Stimulated activated CD4-positive, alpha-beta T cell treated with anti-CD3 and anti-CD28 coated beads, Interleukin-1b, Interleukin-23, amount 100 ng/mL, for 24 hours (primary cell): ENCODE measurements at places on chromosomes 6 and 20.

- DNase-seq: no peak
These were observed 10.5 kb downstream of the MANBAL start for GRCh38 chr20:37299718-37300528.

GRCh38 chr6:122276637-122277036 is 122.8 kb upstream of the HSF2 start:
- DNase-seq: no peak

DNA sequence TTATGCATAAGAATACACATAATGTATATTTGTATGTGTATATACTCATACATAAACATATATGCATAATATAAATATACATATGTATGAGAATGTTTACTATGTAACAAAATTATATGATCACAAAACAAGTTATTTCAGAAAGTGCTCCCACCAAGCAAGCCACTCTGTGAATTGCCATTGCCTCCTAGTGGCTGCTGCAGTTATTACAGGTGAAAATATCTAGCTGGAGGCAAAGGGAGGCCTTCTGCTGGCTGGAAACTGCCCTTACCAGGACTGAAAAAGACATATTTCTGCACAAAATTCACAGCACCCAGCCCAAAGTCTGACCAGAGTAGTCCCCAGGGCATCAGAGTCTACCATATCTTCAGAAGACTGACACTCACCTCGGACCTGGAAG is 14.4 kb upstream of the ADAM33 start:
- no peak for DNase-seq

DNA sequence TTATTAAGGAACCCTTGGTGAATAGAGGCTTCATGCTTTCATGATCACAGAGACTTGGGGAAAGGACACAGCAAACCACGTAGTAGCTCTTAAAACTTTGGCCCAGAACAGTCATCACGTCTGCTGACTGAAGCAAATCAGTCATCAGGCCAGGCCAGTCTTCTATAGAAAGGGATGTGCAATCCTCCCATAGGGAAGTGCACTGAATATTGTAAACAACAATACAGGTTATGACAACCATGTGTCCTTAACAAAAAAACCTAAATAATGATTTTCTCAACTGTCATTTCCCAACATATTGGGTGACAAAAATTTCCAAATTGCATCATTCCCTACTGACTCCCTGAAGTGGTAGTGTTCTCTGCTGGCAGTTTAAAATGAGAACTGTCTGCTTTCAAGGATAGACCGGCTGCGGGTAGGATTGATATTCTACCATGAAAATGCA is 388.2 kb upstream of the CITED2 start:
- no peak for DNase-seq

GRCh38 chr6:157106487-157106886 is 216.8 kb downstream of the TMEM242 start:
- DNase-seq: no peak

GRCh38 chr20:39112178-39112743 is 150.1 kb downstream of the DHX35 start:
- no peak for DNase-seq

DNA sequence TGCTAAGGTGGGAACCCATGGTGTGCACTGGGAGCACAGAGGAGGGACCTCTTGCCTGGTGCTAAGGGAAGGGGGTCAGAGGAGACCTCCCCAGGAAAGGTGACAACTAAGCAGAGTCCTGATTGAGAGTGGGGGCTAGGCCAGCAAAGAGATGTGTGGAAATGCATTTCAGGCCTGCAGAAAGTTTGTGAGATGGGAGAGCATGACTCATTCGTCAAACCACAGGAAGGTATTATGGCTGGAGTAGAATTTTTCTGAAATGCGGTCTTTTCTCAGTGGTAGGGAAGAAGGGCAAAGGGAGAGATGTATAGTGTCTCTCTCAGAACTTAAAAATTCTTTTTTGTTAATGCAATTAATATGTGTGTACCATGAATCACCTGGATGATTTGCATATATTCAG is 23.6 kb upstream of the EDN1 start:
- no peak for DNase-seq

- no peak for DNase-seq
These were observed 834.0 kb downstream of the MAFB start for GRCh38 chr20:39855056-39855455.

DNA sequence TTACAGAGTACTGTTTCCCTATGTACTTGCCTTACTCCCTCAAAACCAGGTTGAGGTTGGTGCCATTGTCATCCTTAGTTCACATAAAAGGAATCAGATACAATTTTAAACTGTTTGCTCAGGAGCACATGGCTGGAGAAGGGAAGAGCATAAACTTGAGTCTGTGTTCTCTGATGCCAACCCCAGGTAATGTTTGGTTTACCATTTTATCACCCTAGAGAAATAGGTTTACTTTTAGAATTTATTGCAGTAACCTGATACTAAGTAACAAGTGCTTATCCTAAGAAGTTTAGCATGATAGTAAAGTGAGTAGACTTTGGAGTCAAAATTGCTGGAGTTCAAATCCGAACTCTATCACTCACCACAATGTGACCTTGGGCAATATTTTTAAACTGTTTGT is 86.3 kb downstream of the RFPL4B start:
- DNase-seq: no peak

DNA sequence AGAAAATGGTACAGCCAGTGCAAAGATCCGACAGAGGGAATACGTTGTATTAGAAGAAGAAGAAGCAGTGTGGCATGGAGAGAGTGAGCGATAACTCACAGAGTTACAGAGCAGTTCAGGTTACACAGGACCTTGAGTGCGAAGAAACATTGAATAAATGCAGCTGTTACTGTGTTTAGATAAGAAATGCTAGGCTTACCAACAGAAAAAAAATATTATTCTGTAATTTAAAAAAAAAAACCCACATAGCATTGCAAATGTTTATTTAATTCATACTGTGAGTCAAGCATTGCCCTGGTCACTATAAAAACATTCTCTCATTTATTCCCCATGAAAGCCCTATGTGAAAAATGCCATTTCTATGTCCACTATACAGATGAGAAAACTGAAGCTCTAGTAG is 373.4 kb upstream of the EPHA7 start:
- DNase-seq: no peak

GRCh38 chr6:132797951-132798868 is at the start of gene SLC18B1:
SLC18B1 (minus strand) TSS chr6:132798637; CDS start chr6:132798456, 181 bp downstream.
- DNase-seq: no peak

DNA sequence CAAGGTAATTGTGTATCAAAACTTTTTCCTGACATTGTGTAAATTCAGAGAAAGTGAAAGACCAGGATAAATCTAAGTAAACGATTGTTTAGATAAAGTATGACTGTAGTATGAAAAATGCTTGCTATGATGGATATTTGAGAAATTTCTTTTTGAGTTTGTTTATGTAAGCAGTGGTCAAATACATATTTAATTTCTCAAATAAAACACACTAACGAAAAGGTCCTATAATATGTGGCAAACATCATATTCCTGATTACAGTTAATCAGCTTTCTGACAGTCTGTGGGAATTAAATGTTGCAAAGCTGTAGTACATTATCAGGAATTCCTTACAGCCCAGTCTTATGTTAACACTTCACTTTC is 636.9 kb downstream of the MMUT start:
- DNase-seq: no peak

DNA sequence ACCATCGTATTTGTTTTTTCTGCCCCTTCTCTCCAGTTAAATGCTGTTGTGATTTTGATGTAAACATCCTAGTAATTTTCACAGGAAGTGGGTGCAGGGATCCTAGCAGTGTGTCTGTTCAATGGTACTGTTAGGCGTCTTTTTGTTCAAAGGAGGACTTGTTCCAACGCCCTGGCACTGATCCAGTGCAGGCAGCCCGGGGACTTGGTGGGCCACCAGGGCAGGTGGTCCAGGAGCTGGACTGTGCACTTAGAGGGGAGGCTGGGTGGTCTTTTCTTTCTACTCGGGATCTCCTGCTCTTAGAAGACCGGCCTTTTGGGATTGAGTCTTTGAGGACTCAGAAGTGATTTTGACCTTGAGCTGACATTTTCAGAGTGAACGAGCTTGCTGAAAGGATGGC is 41.1 kb upstream of the NKX2-2 start:
- DNase-seq: no peak

DNA sequence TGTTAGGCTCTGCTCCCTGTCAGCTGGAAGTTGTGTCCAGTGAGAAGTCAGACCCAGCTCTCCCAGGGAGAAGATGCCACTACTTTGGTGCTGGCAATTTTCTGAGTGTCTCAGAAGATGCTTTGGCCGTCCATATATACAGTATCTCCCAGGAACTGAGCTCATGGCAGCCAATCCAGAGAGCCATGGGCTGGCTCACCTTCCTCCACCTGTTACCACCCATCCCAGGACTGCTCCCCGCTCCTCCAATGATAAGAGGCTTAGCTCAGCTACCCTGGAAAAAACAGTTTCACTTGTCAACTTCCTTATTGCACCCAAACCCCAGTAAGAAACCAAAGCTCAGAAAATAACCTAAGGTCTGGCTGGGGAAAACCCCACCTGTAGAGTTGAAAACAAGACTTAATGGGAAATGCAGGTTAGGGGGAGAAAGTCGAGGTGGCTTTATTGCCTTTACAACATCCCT is at the start of gene BNIP5:
TSS of gene BNIP5 (minus strand) at position 110 of the 463 bp plus-strand sequence. CDS start 6,198 bp downstream, outside the sequence.
- DNase-seq: no peak

- DNase-seq: no peak
These were observed 62.6 kb upstream of the PMEPA1 start for GRCh38 chr20:57772349-57772964.

- DNase-seq: no peak
These were observed 404.8 kb downstream of the CD109 start for GRCh38 chr6:74100719-74101287.

DNA sequence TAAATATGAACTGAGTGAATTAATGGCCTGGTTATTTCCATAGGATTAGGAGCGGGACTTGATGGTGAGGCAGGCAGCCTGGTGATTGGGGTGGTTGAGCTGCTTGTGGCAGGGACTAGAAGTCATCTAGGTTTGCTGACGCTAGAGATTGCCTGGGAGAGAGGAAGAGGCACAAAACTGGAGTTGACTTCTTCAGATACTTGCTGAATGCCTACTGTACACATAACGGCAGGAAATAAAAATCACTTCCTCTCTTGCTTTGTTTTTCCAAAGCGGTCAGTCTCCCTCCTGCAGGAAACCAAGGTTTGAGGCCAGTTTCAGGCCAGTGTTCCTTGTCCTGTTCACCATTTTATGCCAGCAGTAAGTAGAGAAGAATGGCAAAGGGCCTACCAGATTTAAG is 36.7 kb upstream of the MYLIP start:
- no peak for DNase-seq

DNA sequence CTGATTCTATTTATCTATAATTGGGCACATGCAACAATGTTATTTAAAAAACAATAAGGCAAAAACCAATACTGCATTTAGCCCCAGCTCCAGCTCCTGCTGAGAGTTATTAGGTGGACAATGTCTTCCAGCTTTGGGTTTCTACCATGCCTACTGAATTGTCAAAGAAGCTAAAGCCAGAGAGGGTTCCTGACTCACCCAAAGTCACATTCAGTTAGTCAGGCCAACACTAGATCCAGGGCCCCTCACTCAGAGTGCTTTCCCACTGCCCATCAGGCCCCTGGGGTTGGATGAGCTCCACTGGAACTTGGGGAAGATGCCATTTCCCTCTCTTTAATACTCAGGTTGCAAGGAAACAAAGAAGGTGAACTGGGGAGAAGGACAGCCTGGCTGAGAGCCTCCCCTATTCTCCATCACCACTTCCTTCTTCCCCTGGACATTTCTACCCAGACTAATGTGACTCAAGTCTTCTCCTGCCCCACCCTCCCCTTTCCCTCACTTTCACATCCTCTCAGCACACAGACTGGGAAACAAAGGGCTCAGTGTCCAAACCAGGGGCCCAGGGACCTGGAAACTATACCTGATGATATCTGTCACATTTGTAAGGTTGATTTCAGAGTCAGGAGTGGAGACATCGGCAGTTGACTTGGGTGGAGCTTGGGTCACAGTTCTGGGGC is 6.0 kb downstream of the TREM1 start:
- no peak for DNase-seq

DNA sequence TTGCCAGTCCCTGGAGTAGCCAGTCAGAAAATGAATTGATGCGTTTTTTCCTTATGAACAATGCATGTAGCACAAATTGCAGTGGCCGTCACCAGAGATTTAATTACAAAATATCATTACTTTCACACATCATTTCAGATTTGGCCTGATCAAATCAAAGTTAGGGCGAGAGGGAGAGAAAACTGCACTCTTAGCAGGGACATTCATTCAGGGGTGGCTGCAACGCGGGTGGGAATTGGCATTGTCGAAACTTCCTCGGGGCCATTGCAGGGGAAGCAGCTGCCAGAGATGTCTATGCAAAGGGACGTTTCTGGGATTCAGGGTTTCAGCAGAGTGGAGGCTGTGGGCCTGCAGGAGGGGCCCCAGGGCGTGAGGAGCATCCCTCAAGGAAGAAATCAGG is 76.5 kb upstream of the TOP1 start:
- DNase-seq: no peak

DNA sequence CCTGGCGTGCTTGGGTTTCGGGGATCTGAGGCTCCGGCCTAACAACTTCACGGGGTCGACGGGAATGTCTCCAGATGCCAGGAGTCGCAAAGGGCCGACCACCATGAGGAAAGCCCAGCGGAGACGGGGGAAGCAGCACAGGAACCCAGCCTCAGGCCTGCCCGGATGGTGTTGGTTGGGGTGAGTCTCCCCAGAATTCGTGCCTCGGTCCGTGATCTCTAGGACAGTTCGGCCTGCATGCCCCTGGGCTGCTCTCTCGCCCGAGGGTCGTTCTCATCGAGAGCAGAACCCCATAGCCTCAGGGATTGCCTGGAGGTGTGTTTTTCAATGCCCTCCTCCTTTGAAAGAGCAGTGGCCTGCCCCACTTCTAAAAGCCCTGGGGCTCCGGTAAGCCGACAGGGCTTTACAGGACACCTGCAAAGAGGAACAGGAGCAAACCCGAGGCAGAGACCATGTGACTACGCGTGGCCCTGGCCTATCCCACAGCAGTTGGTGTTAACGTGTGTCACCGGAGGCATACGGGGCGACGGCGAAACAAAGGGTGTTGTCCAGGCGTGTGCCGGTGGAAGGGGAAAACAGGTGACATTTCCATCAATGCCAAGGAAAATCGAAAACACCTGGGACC is 973.1 kb upstream of the DEFB115 start:
- DNase-seq: no peak

DNA sequence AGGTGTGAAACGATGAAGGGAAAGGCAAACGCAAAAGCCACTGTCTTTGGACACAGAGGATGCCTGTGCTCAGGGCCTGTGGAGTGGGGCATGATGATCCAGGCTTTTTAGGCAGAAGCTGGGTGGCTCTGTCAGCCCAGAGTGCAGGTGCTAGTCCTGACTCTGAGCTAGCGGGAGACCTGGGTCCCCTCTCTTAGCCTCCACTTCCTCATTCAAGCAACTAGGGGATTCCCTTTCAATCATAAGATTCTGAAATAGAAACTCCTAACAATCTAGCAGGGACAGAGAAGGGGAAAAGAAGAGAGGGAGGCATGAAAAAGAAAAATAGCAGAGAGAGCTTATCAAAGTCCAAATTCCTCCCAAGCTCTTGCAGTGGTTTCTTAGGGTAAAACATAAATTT is 7.6 kb upstream of the HIVEP2 start:
- DNase-seq: no peak

DNA sequence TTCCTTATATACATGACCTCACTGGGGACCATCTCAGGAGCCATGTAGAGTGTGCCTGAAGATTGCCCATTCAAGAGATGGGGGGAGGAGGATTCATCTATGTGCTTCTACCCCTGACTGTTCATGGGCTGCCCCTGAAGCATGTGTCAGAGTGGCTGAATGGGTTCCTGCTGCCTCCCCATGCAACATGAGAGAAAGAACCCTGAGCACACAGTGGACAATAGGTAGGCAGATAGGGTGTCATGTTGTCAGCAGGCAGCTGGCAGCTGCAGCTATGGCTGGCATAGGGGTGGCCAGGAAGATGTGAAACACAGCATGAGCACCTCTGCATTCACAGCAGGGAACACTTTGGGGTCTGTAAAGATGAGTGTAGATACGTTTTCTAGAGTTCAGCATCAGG is 208.4 kb upstream of the CNR1 start:
- no peak for DNase-seq
